ENCODE measurements at places on chromosomes 6 and 20.
A peak's percentile ranks its signal among the peaks of the same experiment; 100 is the strongest.

GRCh38 chr6:148751793-148752170, 5.0 kb downstream of the UST start:
- DNase-seq = no peak

DNA sequence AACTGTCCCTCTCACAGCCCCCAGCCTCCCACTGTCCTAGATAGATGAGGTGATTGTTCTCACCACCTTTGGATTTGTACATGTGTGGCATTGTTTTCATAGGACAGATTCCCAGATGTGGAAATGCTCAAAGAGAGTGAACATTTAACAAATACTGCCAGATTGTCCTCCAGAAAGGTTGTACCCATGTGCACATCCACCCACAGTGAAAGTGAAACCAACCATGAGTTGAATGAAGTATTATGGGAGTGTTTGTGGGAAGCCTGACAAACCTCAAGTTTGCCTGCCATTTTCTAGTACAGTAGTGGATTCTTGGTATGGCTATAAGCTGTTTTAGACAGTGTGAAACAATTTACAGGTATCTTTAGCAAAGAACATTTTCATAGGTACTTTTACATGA, 42.7 kb downstream of the ANKRD6 start:
- DNase-seq = no peak

DNA sequence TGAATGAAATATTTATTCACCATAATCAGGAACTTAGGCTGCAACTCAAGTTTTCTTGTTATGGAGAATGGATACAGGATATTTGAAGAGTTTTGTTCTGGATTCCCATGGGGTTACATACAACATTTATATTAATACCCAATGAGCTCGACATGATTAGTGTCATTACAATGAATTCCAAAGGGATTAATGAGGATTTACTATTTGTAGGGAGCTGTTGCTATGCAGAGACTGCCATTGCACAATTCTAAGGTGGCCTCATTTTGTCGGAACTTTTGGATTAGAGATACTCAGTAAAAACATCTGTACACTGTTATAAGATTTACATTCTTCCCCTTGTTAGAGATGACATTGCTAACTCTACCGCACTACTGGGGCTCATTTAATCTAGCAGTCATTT, 586.8 kb upstream of the MAP3K7 start:
- DNase-seq = no peak

- DNase-seq = no peak
Measured at GRCh38 chr6:134046054-134046453, 6.4 kb downstream of the SLC2A12 start.

DNA sequence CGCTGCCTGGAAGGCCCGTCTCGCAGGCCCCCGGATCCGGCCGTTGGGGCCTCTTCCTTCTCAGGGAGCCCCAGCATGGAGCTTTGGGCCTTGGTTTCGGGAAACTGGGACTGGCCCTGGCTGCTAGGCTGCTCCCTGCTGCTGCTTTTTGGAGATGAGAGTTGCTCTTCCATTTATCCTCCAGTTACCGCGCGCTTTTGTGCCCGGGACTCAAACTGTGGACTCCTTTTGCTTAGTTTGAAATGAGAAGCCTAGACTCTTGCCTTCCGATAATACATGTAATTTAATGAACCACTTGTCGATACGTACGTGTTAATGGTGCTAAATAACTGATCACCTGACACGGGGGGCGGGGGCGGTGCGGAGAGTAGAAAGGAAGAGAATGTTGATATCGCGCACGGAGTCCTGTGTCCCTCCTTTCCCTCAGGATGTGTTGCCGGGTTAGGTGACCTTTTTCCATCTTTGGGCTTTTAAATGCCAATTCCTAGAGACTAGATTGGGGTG, 968 bp downstream of the PHF3 start:
- DNase-seq = peak; percentile 53

GRCh38 chr6:31806470-31807272, at the start of gene LSM2:
TSS of gene LSM2 (minus strand) at chr6:31806966. CDS start at chr6:31806757, 209 bp downstream.
- peak; percentile 99 for DNase-seq

DNA sequence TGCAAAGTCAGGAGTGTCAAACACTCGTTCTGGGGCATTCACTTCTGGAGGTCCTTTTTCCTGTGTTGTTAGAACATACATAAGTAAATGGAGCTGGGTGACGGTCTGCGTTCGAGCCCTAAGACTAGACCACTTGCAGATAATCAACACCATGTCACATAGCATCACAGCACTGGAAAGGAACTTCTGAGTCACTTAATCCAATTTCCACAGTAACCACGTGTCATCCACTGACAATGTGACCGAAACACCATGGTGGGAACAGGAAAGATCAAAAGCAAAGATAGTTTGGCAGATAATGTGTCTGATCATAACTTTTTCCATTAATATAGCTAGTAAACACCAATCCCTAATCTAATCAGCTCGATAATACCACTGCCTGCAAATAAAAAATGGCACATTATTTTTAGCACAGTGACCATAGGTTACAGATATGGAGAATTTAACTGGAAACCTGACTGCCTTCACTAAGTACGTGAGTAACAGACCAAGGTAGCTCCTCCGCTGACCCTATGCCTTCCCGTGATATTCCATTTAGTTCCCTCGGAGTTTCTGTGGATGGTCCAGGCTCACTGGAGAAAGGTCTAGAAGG, 34.8 kb downstream of the WRNIP1 start:
- no peak for DNase-seq

DNA sequence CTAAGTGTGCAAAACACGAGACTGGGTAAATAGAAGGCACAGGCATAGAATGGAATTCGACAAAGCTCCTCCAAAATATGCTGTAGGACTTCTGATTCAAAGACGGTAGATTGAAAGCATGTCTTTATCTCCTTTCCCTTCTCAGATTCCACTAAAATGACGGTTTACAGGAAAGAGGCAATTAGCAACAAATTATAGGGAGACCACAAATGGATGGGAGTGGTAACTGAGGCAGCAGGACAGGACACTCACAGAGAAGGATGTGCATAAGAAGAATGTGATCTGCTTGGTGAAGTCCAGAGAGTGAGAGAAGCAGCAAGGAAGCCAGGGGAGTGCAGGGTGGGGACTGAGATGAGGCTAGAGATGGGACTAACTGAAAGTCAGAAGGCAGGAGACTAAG, 113.4 kb upstream of the MRPS10 start:
- no peak for DNase-seq

DNA sequence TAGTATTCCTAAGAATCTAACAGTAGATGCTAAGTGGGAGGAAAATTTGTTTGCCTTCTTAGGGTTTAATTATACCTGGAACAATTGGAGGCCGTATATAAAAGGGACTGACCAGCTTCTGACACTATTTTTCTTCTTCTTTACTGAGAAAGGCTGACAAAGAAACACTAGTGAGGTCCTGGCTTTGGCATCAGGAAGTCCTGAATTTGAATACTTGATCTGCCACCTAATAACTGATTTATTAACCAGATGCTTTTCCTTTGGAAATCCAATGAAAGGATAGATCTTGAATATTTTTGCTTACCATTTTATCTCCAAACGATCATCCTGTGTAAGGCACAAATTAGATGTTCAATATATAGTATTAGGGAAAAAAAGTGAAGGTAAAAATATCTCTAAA, 382.5 kb downstream of the CENPW start:
- DNase-seq = no peak

GRCh38 chr6:78400076-78400475, 467.3 kb upstream of the IRAK1BP1 start:
- DNase-seq = no peak

- no peak for DNase-seq
Measured at GRCh38 chr20:21496452-21496851, 17.4 kb downstream of the NKX2-2 start.

DNA sequence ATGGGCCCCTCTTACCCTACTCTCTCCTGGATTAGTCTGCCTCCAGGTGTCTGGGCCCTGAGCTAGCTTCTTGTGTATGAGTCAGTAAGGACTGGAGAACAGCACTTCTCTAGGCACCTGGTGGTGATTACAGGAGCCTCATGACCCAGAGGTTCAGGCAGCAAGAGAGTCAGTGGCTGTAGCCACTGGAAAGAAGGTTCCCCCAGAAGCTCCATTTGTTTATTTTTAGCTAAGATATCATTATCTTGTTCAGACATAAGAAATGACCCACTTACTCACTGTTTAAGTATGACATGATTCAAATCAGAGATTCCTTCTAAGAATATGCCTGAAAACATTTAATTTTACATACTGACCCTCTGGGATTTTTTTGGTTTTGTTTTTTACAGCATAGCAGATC, 23.6 kb upstream of the SLC4A11 start:
- DNase-seq = no peak

DNA sequence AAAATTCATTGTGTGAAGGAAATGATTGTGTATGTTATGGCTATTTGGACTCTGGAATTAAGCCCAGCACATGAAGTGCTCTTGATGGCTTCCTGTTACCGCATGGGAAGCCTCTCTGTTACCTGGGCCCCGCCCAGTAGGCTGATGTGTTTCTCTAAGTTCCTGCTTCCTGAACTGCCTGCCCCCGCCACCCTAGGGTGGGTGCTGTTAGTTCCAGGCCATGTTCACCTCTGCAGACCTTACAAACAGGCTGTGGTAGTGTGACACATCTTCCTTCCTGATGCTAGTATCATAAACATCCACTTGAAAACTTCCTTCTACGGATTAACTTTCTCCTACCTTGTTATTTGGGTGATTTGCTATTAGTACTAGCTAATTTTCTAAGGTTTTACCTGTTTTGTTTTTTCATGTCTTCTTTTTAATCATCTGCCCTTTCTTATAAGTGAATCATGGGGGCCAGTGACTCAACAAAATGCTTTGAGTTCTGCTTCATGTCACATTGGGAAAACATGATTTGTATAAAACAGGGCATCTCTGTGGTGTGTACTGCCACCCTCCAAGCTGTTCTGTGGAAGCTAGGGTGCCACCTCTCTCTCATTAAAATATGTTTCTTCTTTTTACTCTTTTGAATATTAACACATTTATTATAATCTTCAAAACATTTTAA, 40.6 kb downstream of the SH3BGRL2 start:
- DNase-seq = no peak

- no peak for DNase-seq
Measured at GRCh38 chr6:36327226-36327918, 9.3 kb downstream of the BNIP5 start.

DNA sequence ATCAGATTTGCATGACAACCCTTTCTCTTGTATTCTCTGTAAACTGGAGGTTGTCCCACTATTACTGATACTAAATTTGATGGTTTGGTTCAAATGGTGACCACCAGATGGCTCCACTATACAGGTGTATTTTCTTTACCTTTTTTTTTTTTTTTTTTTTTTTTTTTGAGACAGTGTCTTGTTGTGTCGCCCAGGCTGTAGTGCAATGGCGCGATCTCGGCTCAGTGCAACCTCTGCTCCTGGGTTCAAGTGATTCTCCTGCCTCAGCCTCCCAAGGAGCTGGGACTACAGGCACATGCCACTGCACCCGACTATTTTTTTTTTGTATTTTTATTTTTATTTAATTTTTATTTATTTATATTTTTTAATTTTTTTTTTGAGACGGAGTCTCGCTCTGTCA, 6.6 kb upstream of the WTAP start:
- DNase-seq = no peak

DNA sequence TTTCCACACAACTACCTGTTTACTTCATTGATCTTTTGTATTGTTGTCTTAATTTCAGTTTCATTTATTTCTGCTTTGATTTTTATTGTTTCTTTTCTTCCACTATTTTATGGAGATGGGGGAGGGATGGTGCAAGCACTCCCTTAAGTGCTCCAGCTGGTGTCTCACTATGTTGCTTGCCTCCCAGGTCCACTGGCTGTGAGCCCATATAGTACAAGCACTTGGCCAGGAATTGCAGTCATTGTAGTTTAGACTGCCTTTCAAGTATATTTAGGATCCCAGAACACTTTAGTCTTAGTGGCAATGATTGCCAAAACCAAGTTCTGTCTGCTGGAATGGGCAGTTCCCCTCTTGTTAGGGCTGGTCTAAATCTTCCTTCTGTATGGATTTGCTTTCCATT, 34.9 kb upstream of the MAN1A1 start:
- no peak for DNase-seq

- no peak for DNase-seq
Measured at GRCh38 chr6:105005451-105005850, 48.5 kb downstream of the LIN28B start.

DNA sequence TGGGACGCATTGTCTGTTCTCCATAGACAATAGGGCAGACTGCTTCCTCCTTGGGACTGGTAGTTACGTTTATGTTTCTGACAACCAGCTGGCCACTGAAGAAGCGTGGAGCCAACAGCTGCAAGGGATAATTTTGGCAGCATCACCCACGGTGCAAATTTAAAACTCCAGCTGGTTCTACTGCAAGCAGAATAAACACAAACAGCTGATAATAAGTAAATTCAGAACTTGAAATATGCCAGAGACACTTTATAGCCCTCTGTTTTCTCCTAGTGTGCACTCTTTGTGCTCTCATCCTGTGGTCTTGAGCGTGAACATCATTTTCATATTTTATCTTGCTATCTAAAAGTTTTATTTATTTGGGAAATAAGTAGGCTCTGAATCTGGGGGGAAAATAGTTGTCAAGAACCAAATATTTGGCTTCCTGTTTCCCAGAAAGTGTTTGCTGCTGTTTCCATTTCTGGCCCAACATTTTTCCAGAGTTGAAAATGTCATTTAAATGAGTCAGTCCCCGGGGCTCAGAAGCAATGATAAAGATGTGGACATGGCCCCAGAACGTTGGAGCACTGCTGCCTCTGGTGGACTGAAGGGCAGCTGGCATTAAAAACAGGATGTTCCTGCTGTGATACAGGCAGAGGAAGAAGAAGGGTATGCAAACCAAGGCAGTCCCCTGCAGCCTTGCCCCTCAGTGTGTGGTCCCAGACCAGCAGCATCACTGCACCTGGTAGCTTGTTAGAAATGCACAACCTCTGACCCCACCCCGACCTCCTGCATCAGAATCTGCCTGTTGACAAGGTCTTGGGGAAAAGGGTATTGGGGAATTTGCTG, 12.5 kb upstream of the THBD start:
- DNase-seq = no peak

DNA sequence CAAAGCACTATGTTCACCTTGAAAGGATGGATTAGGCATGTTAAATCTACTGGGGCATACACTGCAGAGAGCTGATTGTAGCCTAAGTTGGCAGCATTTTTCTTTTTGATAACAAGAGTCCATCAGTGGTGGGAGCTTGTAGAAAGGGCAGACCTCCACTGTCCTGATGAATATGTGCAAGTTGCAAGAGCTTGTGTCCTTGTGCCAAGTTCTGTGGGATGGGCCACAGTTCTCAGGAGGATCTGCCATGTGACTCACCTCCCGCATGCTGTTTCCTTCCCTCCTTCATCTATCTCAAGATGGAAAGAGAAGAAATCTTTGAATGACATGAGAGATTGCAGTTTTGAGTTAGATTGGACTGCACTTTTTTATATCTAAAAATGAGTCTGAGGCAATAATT, 58.3 kb upstream of the GGTLC1 start:
- DNase-seq = no peak

DNA sequence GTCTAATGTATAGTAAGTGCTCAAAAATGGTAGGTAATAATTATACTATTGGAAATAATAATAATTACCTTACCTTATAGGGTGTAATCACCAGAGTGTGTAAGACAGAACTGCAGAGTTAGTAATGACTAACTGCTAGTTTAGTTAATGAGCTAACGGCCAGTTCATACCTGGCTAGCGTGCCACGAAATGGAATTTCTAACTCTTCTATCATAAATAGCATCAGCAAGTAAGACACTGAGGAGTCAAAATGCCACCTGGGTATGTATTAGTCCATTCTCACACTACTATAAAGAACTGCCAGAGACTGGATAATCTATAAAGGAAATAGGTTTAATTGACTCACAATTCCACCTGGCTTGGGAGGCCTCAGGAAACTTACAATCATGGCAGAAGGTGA, 63.4 kb upstream of the CEP85L start:
- DNase-seq = no peak

GRCh38 chr6:69542494-69542893, 254.3 kb downstream of the LMBRD1 start:
- no peak for DNase-seq

GRCh38 chr6:137170266-137171052, 3.0 kb downstream of the IL22RA2 start:
- no peak for DNase-seq

Measured in nephron progenitor cell (in vitro differentiated cells).